ENCODE measurements at places on chromosomes 1 and 21. TPM values are rescaled to one million over a fixed set of nuclear protein-coding genes. Genes with fewer than 3 reads are reported as not detected.

- H3K36me3 ChIP-seq, result no peaks in the 10 kb centered on the region
- no peaks in the 10 kb centered on the region for H3K27me3 ChIP-seq
- H3K27ac ChIP-seq, result no peak overlapping the region
- peak; percentile 66 for DNase-seq
These were observed 251.9 kb downstream of the DPYD start for GRCh38 chr1:97668945-97669344.

DNA sequence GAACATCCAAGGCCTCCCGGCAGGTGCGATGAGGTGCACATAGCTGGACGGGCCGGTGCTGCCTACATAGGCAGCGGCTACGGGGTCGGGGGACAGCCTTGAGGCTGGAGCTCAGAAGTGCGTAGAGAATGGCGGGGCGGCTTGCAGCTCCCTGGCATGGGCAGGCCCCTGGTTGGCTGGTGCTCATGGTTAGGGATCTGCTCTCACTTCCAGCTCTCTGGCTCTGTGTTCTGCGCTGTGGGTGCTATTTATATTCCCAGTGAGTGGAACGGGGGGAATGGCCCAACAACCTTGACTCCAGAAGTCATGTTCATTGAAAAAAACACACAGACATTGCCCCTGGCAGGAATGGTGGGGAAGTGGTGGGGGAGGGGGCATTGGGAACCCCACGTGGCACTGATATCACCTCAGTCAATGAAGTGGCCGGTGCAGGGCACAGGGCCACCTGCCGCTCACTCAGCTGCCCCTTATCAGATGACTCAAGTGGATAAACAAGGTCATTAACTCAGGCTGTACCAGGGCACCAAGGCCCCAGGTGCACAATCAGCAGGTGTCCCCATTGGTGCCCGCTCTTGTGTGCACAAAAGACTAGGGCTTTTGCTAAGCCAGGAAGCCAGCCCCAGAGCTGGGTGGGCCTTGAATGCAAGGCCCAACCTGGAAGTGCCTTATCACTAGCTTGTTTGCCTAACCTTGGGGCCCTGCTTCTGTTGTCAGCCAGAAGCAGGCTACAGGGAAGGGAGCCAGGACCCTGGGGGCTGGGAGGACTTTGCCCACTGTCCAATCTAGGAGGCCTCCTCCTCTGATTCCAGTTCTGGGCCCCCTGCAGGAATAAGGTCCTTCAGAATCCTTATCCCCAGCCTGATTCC, at the start of gene NR0B2:
Gene NR0B2, minus strand, starts transcription at position 222 of the 866 bp plus-strand sequence. Its CDS starts 35 bp downstream, at position 187.
- peaks cover 1% of the 10 kb centered on the region for H3K27me3 ChIP-seq
- H3K27ac ChIP-seq, result no peak within 1 kb of the TSS
- no peak within 1 kb of the TSS for H3K4me3 ChIP-seq

The UBQLN4 gene
- 50.5 TPM for polyA plus RNA-seq

DNA sequence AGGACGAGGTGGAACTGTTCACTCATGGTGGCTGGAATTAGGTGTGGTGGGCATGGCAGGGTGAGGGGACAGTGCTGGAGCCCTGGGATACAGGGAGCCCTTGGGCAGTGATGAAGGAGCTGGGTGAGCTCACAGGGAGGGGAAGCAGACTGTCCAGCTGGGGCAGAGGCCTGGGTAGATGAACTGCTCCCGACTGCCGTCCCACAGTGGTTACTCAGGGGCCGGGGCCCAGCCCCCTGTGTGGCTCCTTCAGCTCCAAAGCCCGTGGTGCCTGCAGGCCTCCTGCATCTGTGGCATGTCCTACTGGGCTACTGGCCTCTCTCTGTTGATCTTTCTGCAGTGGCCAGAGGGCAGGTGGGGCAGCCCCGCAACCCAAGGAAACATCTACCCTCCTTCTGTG, 661.1 kb downstream of the NPHP4 start:
- no peaks in the 10 kb centered on the region for H3K27me3 ChIP-seq
- H3K4me3 ChIP-seq, result no peak overlapping the region
- no peak for DNase-seq
- no peaks in the 10 kb centered on the region for H3K4me1 ChIP-seq

DNA sequence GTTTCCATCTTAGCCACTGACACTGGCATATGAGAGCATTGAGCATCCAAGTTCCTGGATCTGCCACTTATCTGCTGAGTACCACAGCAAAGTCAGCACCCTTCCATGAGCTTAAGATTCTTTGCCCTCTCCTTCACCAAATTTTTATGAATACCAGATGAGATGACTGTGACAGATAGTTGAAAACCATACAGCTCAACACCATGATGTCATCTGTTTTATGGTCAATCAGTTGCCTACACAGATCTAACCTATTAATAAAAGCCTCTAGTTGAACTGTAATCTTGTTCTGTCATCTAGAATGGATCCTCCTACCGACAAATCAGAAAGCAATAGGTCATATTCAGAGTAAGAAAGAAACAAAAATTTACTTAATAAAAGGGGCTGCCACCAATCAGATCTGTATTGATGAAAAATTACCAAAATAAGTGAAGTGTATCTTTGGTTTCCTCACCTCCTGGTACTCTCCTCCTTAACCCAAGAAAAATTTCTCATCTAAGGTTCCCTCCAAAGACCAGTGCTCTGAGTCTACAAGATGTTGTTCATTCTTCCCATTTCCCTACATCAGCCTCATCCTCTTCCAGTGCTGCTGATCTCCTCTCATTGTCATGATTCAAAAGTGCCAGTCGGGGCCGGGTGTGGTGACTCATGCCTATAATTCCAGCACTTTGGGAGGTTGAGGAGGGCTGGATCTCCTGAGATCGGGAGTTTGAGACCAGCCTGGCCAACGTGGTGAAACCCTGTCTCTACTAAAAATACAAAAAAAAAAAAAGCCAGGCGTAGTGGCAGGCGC, 138.8 kb upstream of the CTTNBP2NL start:
- DNase-seq, result no peak
- no peaks in the 10 kb centered on the region for H3K27me3 ChIP-seq
- no peak overlapping the region for H3K4me3 ChIP-seq
- H3K27ac ChIP-seq, result no peak overlapping the region
- H3K4me1 ChIP-seq, result no peaks in the 10 kb centered on the region

GRCh38 chr1:165173818-165174217, 182.7 kb downstream of the LMX1A start:
- DNase-seq, result no peak
- H3K27me3 ChIP-seq, result no peaks in the 10 kb centered on the region
- H3K4me1 ChIP-seq, result no peaks in the 10 kb centered on the region
- H3K36me3 ChIP-seq, result no peaks in the 10 kb centered on the region
- H3K27ac ChIP-seq, result no peak overlapping the region

The ZNF697 gene
- polyA plus RNA-seq, result 6.3 TPM

DNA sequence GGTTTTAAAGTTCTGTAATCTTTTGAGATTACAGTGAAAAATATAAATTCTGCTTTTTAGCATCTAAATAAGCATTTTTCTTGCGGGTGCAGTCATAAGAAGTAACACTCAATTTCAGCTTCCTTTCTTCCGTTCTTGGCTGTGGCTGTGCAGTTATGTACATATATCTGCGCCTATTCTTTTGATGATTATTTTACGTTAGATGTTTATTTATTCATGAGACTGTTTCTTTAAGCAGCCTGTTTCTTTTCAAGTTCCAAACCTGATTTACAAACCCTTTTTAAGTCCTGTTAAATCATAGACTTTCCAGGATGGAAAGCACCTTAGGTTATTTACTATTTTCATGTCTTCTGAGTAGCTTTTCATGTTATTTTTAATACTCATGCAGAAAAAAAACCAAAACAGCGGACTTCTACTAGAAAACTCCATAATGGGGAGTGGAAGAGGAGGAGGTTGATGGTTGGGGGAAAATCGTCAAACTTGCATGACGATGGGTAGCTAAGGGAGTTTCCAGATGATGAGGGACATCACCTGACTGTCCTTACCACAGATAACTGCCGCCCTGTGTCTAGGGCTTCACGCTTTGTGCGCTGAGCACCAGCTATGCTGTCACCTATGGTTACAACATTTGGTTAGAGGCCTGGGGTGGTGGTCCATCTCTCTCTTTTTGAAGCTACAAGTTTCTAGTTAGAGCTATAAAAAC, 2.6 kb downstream of the PRDM2 start:
- no peak overlapping the region for H3K27ac ChIP-seq
- H3K4me1 ChIP-seq, result no peaks in the 10 kb centered on the region

The PTAFR gene
- 0.33 TPM for polyA plus RNA-seq

GRCh38 chr1:94143809-94144176, 22.8 kb upstream of the ABCA4 start:
- no peak overlapping the region for H3K27ac ChIP-seq
- H3K4me1 ChIP-seq, result peaks cover 22% of the 10 kb centered on the region
- H3K27me3 ChIP-seq, result no peaks in the 10 kb centered on the region

- peak; percentile 24 for DNase-seq
- H3K27me3 ChIP-seq, result no peaks in the 10 kb centered on the region
- no peaks in the 10 kb centered on the region for H3K36me3 ChIP-seq
- H3K27ac ChIP-seq, result no peak overlapping the region
These were observed 440.4 kb upstream of the ADAMTS5 start for GRCh38 chr21:27407271-27407670.

GRCh38 chr1:213985209-213986019, 2.4 kb upstream of the PROX1 start:
- H3K4me1 ChIP-seq, result peaks cover 19% of the 10 kb centered on the region
- no peak overlapping the region for H3K27ac ChIP-seq

DNA sequence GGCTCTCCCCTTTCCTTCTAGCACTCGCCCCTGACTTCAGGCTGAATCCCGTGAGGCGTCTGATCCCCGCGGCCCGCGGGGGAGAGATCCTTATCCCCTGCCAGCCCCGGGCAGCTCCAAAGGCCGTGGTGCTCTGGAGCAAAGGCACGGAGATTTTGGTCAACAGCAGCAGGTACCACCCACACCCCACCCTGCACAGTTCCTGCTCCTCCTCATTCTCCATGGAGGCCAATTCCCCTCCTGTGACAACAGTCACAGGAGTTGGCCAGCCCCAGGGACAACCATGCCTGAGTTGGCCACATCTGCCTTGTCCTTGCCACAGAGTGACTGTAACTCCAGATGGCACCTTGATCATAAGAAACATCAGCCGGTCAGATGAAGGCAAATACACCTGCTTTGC, 20.0 kb downstream of the TMEM81 start:
- H3K4me1 ChIP-seq, result no peaks in the 10 kb centered on the region
- peaks cover 2% of the 10 kb centered on the region for H3K27me3 ChIP-seq
- no peak overlapping the region for H3K27ac ChIP-seq
- DNase-seq, result no peak

The VWA1 gene
- polyA plus RNA-seq, result 2.0 TPM

The ORC1 gene
- polyA plus RNA-seq, result 5.6 TPM

The ADAM30 gene
- not detected for polyA plus RNA-seq

DNA sequence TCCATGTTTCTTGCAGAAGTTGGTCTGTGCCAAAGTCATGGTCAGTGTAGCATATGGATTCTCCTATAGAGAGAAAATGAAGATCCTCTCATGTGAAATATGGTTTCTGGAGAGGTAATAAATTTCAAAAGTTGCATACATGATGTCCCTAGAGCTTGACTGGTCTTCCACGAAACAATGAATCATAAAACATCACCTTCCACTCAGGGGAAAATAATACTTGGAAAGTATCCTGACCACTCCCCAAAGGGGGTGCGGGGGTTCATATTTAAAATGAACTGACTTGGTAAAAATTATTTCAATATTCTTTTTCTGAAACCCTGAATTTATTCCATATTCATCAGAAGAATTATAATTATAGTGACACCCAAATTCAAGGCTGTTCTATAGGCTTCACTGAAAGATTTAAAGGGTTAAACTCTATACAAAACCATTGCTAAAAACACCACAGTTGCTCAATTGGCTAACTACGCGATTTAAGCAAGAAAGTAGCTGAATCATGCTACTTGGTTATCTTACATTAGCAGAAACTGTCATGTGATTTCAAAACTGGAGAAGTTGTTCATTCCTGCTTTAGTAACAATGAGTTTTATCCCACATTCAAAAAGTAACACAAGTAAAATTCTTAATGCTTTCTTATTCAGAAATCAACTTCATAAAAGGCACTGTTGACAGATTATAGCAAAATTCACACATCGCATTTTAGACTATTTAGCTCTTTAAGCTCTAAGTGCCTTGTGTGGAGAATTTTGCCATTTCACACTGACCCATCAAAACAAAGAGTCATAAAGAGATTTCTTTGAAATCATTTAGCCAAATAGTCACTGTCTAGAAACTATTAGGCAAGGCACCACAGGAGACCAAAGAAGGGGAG, 5.3 kb downstream of the CREG1 start:
- H3K27ac ChIP-seq, result no peak overlapping the region
- DNase-seq, result no peak
- H3K36me3 ChIP-seq, result no peaks in the 10 kb centered on the region
- no peaks in the 10 kb centered on the region for H3K27me3 ChIP-seq
- no peaks in the 10 kb centered on the region for H3K4me1 ChIP-seq
- H3K4me3 ChIP-seq, result no peak overlapping the region

- no peaks in the 10 kb centered on the region for H3K36me3 ChIP-seq
- H3K27me3 ChIP-seq, result no peaks in the 10 kb centered on the region
- no peak for DNase-seq
- H3K4me1 ChIP-seq, result peaks cover 7% of the 10 kb centered on the region
These were observed 514 bp downstream of the AGL start for GRCh38 chr1:99850459-99851291.

The OR2L3 gene
- polyA plus RNA-seq, result not detected

GRCh38 chr1:159436469-159436868, 3.1 kb upstream of the OR10J1 start:
- H3K27ac ChIP-seq, result no peak overlapping the region
- H3K27me3 ChIP-seq, result no peaks in the 10 kb centered on the region
- no peaks in the 10 kb centered on the region for H3K4me1 ChIP-seq
- DNase-seq, result peak; percentile 7

The LCE1F gene
- polyA plus RNA-seq, result not detected

- H3K27ac ChIP-seq, result no peak overlapping the region
- H3K36me3 ChIP-seq, result no peaks in the 10 kb centered on the region
- H3K4me3 ChIP-seq, result no peak overlapping the region
- DNase-seq, result no peak
- no peaks in the 10 kb centered on the region for H3K27me3 ChIP-seq
These were observed 47.4 kb upstream of the TNFSF18 start for GRCh38 chr1:173098117-173098516.

GRCh38 chr1:225857256-225857655, 24.9 kb downstream of the TMEM63A start:
- H3K36me3 ChIP-seq, result peaks cover 18% of the 10 kb centered on the region
- DNase-seq, result no peak
- H3K4me1 ChIP-seq, result no peaks in the 10 kb centered on the region
- no peak overlapping the region for H3K27ac ChIP-seq
- H3K4me3 ChIP-seq, result no peak overlapping the region
- H3K27me3 ChIP-seq, result no peaks in the 10 kb centered on the region
